ENCODE measurements at places on chromosomes 6 and 20. TPM values are rescaled to one million over a fixed set of nuclear protein-coding genes. Genes with fewer than 3 reads are reported as not detected.

DNA sequence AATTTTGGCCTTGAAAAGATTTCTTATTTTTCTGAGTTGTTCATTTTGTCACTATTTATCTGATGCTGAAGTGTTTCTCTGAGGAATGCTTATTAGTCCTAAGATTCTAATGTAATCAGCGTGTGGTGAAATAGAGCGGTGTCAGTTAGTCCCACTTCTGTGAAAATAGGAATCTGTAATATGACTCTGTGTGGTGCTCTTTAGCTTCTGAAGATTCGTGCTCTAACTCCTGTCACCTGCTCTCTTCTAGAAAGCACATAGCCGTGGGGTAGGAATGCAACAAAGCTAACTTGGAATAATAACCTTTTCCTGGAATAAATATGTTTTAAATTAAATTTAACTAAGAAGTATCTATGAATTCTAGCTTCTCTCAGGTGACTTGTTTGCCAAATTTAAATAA, 90.4 kb downstream of the BCKDHB start:
- H3K27me3 ChIP-seq, result no peaks in the 10 kb centered on the region
- DNase-seq, result no peak
- no peaks in the 10 kb centered on the region for H3K36me3 ChIP-seq
- no peak overlapping the region for H3K27ac ChIP-seq
- H3K4me3 ChIP-seq, result no peak overlapping the region
- no peaks in the 10 kb centered on the region for H3K4me1 ChIP-seq

GRCh38 chr6:108715832-108716231, 132.4 kb upstream of the ARMC2 start:
- DNase-seq, result no peak
- H3K4me3 ChIP-seq, result no peak overlapping the region
- no peaks in the 10 kb centered on the region for H3K27me3 ChIP-seq
- H3K4me1 ChIP-seq, result peaks cover 35% of the 10 kb centered on the region
- no peaks in the 10 kb centered on the region for H3K36me3 ChIP-seq
- H3K27ac ChIP-seq, result no peak overlapping the region

DNA sequence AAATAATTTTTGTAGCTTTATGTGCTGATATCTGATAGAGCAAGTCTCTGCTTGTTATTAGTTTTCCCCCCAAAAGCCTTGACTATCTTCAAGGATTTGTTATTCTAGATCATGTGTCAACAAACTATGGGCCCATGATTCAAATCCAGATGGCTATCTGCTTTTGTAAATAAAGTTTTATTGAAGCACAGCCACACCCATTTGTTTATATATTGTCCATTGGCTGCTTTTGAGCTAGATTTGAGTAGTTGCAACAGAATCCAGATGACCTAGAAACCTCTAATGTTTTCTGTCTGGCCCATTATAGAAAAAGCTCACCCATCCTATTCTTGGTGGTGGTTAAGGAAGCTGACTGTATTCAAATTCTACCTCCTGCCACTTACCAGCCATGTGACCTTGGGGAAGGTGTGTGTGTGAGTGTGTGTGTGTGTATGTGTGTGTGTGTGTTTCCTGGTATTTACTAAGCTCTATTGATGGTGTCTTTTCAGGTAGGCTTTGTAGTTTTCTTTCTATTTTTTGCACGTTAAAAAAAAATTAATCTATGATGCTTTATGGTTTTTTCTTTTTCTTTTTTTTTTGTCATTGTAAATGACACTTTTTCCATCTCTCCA, 1.3 kb upstream of the GTSF1L start:
- H3K27ac ChIP-seq, result no peak overlapping the region
- peaks cover 43% of the 10 kb centered on the region for H3K27me3 ChIP-seq
- no peaks in the 10 kb centered on the region for H3K36me3 ChIP-seq

DNA sequence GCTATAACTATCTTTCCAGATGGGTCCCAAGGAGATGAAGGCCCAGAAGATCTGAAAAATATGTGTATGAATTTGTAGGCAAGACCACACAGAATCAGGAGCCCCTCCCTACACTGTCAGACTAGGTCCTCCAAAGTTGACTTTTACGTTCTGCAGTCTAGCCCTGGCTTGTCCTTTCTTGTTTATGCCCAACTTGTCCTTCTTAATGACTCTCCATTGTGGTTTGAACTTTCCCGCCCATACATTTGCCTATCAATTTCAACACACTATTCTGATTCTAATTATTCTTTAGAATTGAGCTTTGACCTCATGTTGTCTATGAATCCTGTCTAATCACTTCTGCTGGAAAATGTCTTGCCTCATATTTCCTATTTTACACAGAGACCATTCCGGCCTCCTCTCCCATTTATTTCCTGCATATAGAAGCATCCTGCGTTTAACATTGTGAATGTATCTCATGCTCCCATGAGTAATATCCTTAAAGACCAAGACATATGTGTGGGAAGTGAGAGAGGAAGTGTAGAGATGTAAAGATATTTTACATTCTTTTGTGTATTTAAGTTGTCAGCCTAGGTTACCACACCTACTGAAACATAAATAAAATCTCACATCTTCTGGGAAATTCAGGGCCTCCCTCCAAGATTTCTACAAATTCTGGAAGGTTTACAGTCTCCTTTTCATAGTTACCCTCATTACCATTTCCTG, 348.3 kb downstream of the BCKDHB start:
- H3K4me1 ChIP-seq, result peaks cover 33% of the 10 kb centered on the region
- no peak overlapping the region for H3K4me3 ChIP-seq
- no peaks in the 10 kb centered on the region for H3K36me3 ChIP-seq
- no peak overlapping the region for H3K27ac ChIP-seq
- H3K27me3 ChIP-seq, result no peaks in the 10 kb centered on the region

GRCh38 chr6:139323511-139324300, 31.9 kb upstream of the TXLNB start:
- H3K36me3 ChIP-seq, result no peaks in the 10 kb centered on the region

GRCh38 chr6:12529364-12530019, 187.1 kb upstream of the PHACTR1 start:
- no peak overlapping the region for H3K27ac ChIP-seq
- no peak for DNase-seq
- H3K36me3 ChIP-seq, result no peaks in the 10 kb centered on the region

DNA sequence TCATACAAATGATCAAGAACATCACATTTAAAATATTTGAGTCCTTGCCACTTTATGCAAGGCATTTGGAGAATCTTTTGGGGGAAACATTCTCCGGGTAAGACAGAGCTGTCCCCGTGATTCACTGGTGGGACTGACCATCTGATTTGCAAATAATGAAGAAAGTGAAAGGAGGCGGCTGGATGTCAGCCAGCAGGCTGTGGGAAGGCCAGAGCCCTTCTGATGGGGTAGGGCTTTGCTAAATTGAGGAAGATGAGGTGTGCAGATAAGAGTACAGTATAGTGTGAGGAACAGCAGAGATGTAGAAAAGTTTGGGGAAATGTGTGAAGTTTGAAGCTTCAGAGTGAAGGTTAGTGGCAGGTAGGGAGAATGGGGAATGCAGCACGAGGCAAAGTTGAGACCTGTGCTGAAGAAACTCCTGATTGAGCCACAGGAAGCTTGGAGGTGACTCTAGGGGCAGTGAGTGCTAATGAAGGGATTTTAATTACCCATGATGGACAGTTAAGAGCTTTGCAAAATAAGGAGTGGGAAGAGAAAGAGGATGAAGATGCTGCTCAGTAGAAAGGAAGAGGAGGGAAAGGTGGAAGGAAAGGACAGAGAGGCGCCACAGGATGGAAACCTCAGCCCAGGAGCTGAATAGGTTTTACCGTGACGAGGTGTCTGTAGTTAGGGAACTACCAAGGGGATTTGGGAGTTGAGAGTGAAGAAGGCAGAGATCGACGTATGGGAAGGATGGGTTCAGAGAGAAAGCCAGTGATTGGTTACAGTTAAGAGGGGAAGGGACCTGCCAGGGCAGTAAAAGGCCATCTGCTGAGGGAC, 68.7 kb downstream of the SNX9 start:
- peaks cover 8% of the 10 kb centered on the region for H3K4me1 ChIP-seq
- peaks cover 5% of the 10 kb centered on the region for H3K36me3 ChIP-seq
- H3K27ac ChIP-seq, result no peak overlapping the region
- no peak for DNase-seq
- H3K4me3 ChIP-seq, result no peak overlapping the region
- no peaks in the 10 kb centered on the region for H3K27me3 ChIP-seq

DNA sequence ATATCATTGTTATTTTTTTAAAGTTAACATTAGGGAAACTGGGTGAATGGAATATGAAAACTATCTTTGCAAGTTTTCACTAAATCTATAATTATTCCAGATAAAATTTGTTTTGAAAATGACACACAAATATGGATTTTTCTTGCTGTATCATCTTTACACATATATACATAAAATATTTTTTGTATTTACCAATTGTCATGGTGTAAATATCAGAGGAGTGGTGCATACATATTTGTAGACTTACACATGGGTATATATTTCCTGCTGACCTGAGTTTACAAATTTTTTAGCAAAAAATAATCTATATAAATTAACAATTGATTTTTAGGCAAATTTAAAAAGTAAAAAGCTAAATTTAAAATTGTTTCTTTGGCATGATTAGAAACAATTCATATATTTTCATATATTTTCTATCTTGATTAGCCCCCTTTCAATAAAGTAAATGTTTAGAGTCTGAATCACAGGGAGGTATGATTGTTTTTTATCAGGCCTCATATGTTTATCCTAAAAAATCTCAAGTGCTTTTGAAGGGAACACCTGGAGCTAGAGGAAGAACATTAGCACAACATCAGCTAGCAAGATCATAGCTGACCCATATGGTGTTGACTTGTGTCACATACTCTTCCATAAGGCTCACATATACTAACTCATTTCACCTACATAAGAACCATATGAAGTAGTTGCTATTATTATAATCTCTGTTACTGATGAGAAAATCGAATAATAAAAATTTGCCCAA, 671.8 kb upstream of the GJE1 start:
- no peak overlapping the region for H3K27ac ChIP-seq
- H3K27me3 ChIP-seq, result no peaks in the 10 kb centered on the region
- no peak overlapping the region for H3K4me3 ChIP-seq

DNA sequence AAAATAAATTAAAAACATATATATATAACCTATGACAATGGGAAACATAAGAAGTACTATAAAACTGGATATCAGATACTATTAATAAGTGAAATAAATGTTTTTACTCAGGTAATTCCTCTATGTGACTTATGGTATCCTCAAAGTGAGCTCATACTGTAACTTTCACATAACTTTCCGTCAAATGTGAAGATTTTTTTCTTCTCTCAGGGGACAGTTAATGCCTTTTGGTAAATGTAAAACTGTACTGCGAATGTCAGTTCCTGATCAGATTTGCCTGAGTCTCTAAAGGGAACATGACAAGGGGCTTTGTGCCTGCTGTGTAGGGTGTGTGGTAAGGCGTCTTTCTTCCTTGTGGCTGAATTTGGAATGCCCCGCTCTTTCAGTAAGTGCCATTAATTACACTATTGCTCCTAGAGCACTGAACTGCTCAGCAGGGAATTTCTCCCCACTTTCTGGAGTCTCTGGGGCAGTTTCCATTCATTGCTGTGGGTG, 271.8 kb downstream of the PRL start:
- no peaks in the 10 kb centered on the region for H3K4me1 ChIP-seq
- H3K36me3 ChIP-seq, result no peaks in the 10 kb centered on the region
- no peak overlapping the region for H3K4me3 ChIP-seq
- H3K27ac ChIP-seq, result no peak overlapping the region
- H3K27me3 ChIP-seq, result no peaks in the 10 kb centered on the region
- no peak for DNase-seq

DNA sequence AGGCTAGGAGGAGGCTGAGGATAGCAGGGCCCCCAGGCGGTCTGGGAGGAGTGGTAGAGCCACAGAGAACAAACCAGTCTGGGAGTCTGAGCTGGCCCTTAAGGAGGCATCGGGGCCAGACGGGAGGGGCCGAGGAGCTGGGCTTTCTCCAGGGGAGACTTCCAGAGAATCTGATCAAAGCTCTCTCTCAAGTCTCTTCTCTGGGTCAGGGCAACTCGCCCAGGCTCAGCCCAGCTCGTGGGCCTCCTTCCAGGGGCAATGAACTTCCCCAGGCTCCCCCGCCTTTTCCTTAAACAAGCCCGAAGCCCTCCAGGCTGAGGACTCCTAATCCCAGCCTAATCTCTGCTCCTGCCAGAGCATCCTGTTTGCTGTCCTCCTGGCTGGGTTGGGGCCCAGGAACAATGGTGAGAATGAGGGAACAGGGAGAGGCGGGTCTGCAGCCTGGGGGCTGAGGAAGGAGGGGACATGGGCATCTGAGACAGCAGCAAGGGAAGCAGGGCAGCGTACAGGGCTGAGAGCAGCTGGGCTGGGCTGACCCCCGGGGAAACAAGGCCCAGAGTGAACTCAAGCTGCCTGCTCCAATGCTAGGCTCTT, 173.6 kb downstream of the ANKRD60 start:
- no peaks in the 10 kb centered on the region for H3K36me3 ChIP-seq
- DNase-seq, result no peak
- no peak overlapping the region for H3K27ac ChIP-seq
- no peaks in the 10 kb centered on the region for H3K27me3 ChIP-seq

- H3K27me3 ChIP-seq, result peaks cover 12% of the 10 kb centered on the region
- H3K4me1 ChIP-seq, result no peaks in the 10 kb centered on the region
- no peak for DNase-seq
- H3K27ac ChIP-seq, result no peak overlapping the region
- H3K4me3 ChIP-seq, result no peak overlapping the region
Observed at GRCh38 chr20:9977629-9978028, 57.2 kb upstream of the ANKEF1 start.

DNA sequence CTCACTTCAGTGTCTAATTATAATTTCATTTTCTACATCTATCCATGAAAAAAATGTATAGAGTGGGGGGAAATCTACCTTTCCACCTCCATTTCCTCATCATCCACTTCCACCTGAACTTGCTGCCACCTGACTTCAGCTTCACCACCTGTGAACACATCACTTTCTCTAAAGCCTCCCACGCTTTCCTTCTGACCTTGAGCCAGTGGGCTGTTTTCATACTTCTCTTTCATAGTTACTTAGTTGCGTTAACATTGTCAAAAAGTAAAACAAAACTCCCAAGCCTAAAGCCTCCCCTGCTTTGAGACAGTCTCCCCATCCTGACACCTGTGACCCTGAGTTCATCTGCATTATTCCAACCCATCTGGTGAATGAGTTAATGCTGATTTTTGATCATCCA, 47.3 kb downstream of the KLHL31 start:
- H3K27ac ChIP-seq, result peak overlapping the region; percentile 100
- H3K4me1 ChIP-seq, result peaks cover 56% of the 10 kb centered on the region
- peaks cover 29% of the 10 kb centered on the region for H3K36me3 ChIP-seq
- H3K27me3 ChIP-seq, result no peaks in the 10 kb centered on the region
- H3K4me3 ChIP-seq, result peak overlapping the region; percentile 8

DNA sequence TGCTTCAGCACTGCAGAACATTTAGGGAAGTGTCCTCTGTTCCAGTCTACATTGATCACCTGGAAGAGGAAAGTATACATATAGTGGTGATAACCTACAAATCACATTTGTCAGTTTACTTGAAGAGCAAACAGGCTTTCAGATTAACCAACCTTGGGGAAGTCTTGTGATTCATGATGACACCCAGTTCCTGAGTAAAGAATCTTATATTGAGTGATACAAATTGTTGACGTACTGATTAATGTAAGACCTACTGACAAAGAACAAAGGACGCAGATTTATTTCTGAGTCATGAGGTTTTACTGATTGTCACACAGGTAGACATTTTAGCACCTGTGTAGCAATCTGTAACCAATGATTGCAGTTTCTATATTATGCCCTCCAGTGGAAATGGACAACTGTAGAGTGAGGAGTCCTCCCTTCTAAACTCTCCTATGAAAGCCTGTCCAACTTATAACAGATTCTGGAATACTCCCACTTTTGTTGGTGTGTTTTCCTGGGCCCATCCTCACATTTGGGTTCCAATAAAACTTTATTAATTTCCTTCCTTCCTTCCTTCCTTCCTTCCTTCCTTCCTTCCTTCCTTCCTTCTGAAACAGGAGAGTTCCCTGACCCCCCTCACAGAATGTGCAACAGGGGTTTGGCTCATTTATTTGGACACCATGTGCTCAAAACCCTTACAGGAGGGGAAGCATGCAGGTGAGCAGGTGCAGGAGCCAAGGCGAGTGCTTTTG, 113.5 kb downstream of the SLC35B3 start:
- no peak overlapping the region for H3K27ac ChIP-seq
- no peaks in the 10 kb centered on the region for H3K36me3 ChIP-seq
- H3K4me1 ChIP-seq, result no peaks in the 10 kb centered on the region

NKAIN4 gene
- not detected for total RNA-seq

WASF1 gene
- total RNA-seq, result 11.3 TPM

Measured in Calu3 (cell line).